ENCODE measurements at places on chromosomes 1 and 21.

DNA sequence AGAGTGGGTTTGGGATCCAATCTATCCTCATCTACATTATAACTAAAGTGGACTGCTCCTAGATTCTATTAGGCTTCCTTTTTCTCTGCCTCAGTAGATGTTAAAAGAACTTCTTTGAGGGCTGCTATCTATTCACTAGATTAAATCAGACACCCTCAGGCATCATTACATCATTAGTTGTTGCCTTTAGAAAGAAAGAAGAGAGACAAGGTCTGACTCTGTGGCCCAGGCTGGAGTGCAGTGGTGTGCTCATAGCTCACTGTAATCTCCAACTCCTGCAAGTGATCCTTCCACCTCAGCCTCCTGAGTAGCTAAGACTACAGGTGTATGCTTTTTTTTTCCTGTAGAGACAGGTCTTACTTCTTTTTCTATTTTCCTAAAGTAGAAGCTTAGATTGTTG, 71.1 kb upstream of the EXO1 start:
- no peak for DNase-seq

- DNase-seq = no peak
Observed at GRCh38 chr1:8629241-8630091, 188.0 kb downstream of the RERE start.

DNA sequence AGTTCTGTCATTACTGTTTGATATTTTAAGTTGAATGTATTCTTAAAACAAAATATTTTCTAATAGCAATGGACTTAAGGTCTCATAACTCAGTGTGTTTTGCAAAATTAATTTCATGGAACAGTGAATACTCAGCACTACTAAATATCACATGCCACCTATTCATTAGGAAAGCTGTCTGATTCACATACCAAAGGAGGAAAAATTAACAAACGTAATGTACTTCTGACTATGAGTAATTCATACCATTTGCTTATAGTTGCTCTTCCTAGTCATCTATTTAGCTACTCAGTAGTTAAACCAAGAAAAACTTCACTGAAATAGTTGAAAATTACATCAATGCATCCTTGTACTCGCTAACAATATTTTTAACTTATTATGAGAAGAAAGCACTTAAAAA, 35.2 kb downstream of the TP53BP2 start:
- no peak for DNase-seq

DNA sequence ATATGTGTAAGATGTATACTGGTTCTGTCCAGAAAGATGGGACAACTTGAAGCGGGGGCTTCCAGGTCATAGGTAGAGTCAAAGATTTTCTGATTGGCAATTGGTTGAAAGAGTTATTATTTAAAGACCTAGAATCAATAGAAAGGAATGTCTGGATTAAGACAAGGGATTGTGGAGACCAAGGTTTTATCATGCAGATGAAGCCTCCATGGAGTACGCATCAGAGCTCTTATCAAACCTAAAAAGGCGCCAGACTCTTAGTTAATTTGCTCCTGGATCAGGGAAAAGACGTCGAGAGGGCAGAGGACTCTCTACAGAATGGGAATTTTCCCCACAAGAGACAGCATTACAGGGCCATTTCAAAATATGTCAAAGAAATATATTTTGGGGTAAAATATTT, 23.7 kb upstream of the ETV3 start:
- no peak for DNase-seq

DNA sequence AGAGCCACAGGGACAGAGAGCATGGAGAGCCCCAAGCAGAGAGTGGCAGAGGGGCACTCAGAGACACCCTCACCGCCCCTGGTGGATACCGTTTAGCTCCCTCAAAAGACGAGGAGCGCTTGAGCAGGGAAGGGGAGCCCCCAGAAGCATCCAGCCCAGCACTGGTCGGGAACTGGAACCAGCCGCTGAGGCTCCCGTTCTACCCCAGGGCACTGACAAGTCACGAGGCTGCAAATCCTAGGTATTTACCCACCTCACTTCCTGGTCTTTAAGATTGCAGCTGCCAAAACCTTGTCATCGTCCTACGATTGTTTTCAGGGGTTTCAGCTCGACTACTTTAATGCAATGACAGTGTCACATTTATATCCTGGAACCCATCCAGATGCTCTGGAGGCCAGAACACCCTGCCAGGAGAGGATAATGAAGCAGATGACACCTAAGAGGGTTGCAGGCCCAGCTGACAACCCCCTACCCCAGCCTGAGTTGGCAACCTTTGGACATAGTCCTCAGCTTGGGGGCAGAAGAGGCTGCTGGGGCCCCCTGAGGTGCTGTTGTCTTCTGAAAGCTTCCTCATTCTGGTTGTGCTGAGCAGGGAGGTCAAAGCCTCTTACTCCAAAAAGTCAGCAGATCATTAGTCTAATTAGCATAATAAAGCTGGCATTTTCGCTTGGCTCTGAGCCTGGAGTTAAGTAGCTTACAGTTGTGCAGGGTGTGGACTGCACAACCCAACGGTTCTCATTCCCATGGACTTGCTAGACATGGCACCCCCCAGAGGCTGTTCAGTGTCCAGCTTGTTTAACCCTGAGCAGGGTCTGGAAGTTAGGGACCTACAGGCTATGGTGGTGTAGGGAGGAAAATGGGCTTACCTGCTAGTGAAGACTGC, 20.6 kb upstream of the BACE2 start:
- peak; percentile 36 for DNase-seq

GRCh38 chr1:18880585-18880984, 21.1 kb upstream of the TAS1R2 start:
- DNase-seq = no peak

- DNase-seq = no peak
Observed at GRCh38 chr1:51316113-51316845, 14.1 kb downstream of the TTC39A start.

DNA sequence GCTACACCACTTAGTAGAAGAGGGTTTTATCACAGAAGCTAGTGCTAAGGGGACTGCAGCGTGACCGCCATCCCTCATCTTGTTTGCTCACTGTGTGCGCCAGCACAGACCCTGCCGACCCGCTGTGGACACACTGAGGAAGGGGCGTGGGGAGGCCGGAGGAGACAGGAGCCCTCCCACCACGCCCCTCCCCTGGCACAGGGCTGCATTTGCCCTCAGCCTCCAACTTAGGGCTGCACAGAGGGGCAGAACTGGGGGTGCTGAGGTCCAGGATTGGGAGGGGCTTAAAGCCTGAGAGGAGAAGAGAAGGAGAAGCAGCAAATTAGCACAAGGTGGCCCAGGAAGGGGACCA, 37.2 kb downstream of the RRP1 start:
- no peak for DNase-seq

DNA sequence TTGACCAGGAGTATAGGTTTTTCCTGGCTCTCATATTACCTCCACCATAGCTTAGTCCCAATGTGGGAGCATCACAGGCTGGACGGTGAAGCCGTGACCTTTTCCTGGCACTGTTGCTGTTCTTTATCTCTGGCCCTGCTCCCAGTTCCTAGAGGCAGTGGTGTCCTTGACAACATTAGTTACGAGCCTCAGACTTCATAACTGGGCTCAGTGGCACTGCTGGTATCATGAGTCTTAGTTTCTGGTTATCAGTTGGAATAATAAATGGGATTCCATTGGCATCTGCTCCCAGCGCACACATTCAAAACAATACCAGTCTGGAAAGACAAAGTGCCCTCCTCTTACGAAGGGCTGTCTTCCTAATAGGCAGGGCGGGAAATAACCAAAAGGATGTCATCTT, 8.0 kb downstream of the RNPEP start:
- no peak for DNase-seq

- no peak for DNase-seq
Observed at GRCh38 chr1:75999034-75999433, 66.8 kb upstream of the ASB17 start.

- DNase-seq = no peak
Observed at GRCh38 chr1:25467616-25468015, 36.9 kb downstream of the MACO1 start.

GRCh38 chr1:223747838-223748335, 35.5 kb downstream of the CAPN2 start:
- DNase-seq = no peak

GRCh38 chr1:51818487-51818886, 60.0 kb downstream of the NRDC start:
- DNase-seq = no peak

- no peak for DNase-seq
Observed at GRCh38 chr21:39616211-39616772, 3.6 kb downstream of the B3GALT5 start.

DNA sequence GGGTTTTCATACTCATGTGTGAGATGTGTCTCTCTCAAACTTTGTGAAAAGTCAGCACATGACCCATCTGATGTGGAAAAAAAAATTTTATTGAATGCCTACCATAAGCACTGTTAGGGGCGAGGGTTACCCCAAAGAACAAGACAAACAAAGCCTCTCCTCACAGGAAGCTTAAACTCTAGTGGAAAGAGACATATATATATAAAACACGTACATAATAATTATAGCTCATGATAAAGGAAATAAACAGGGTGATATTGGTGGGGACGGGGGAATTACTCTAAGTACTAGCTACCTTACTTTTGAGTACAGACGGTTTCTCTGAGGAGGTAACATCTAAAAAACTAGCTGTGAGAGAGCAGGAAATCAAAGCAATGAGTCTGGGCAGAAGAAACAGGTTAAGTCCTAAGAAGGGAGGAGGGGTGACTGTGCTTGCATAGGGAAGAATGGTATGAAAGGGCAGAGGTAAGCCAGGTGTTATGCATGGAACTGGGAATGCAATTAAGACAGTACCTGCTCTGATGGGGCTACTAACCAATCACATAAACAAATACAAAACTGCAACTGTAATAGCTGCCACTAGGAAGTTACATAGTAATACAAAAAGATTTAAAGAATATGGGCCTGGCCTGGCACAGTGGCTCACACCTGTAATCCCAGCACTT, 4.5 kb downstream of the LIN9 start:
- DNase-seq = no peak

DNA sequence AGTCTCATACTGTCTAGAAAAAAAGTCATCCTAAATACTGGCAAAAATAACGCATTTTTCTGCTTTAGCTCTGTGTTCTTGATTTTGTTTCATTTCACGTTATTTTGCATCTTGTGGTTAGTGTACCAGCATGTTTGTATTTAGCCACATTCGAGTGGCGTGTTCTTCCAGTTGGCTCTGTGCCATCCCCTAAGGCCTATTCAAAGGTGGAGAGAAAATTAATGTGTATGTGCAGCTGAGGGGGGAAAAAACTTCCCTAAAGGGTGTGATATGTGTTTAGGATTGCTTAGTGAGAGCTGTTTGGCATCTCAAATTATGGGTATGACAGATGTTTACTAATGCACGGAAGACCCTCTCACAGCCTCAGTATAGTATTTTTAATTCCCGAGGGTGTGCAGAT, 12.1 kb downstream of the DNAJC16 start:
- no peak for DNase-seq

GRCh38 chr21:24870633-24871032, 736.6 kb downstream of the MRPL39 start:
- no peak for DNase-seq

DNA sequence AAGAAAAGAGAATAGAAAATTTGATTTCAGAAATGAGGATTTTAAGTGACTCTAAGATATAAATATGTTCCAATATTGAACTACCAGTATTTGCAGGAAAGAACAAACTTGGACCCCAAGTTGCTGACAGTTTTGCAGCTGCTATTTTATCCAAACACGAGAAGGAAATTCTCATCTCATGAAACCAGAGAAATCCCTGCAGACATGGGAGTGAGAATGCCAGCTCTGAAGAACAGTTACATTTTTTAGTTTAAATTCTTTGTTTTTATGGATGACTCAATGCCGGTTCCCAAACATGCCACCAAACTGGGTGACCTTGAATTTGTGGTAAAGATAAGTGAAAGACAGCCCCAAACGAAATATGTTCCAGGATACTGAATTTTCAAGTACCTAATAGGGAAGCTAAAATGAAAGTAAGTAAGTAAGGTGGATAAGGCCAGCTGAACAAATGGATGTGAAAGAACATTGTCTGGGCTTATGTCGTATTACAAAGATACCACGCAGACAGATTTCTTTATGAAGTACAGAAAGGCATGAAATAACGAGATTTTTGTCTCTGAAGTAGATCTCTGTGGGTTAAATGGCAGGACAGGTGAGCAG, 19.9 kb downstream of the TLR5 start:
- DNase-seq = no peak

GRCh38 chr1:67817319-67817718, 15.9 kb downstream of the GNG12 start:
- DNase-seq = no peak

GRCh38 chr1:203769505-203770343, 4.7 kb downstream of the LAX1 start:
- DNase-seq = peak; percentile 70

- DNase-seq = no peak
Observed at GRCh38 chr1:8661185-8662110, 156.0 kb downstream of the RERE start.

- no peak for DNase-seq
Observed at GRCh38 chr21:27837936-27838335, 871.0 kb upstream of the ADAMTS5 start.

DNA sequence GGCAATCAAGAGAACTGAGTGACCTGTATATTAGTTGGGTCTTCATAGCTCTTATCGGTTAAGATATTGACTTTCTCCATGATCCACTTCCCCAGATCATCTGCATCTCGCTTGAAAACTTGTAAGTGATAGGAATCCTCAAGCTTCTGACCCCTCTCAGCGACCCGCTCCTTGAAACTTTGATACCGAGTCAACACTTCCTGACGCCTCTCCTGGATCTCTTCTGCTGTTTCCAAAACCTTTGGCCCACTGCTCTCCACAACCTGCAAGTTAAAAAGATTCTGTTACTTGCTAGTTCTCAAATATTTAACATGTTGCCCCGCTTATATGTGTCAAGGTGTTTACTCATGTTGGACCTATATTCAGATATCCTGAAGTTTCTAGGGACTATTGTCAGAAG, 1.4 kb downstream of the SPTA1 start:
- DNase-seq = no peak

All from left forelimb (tissue), 1 donor.